ENCODE measurements at places on chromosomes 6 and 20.
A peak's percentile ranks its signal among the peaks of the same experiment; 100 is the strongest.

GRCh38 chr6:79028641-79029314 is 49.3 kb downstream of the PHIP start:
- no peak for DNase-seq

DNA sequence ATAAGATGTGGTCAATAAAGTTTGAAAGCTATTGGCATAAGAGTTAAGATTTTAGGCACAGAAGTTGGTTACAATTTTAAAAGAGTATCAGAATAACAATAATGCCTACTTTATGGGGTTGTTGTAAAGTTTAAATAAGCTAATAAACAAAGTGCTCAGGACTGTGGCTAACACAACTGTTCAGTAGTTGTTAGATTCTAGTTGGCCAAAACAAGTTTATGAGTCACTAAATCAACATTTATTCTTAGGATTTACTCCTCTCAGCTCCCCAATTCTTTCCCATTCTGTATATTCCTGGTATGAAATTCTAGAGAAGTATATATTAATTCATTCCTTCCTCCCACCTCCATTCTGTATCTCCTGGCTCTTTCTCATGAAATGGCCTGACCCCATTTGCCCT is 14.5 kb downstream of the RMND1 start:
- DNase-seq: no peak

DNA sequence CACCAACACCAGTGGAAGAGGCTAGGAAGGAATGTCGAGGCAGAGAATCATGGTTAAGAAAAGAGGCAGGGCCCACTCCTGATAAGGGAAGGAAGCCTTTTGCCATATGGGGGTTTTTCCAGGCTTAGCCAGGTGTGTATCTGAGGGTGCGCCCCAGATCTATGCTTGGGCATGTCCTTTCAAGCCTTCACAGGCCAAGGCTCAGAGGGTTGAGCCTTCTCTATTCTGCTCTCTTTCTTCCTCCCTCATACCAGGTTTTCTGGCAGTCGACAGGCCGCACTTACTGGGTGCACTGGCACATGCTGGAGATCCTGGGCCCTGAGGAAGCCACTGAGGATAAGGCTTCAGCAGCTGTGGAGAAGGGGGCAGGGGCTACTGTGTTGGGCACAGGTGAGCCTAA is 4.7 kb downstream of the CUL9 start:
- DNase-seq: no peak

DNA sequence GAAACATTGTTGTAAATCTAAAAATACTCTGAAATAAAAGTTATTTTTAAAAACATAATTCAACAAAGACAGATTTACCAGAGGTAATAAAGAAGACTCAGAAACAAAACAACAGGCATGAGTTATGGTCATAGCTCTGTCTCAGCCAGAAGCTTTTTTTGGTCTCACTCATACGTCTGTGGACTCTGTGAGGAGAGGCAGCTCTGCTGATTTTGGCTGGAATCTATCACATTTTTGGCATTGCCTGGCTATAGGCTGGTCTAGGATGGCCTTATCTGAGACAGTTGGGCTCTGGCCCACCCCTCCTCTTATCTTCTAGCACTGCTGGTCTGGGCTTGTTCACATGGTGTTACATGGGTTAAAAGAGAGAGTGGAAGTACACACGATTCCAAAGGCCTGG is 514.0 kb upstream of the BTBD3 start:
- no peak for DNase-seq

GRCh38 chr6:91539456-91539855 is 952.6 kb upstream of the MAP3K7 start:
- DNase-seq: peak; percentile 41

DNA sequence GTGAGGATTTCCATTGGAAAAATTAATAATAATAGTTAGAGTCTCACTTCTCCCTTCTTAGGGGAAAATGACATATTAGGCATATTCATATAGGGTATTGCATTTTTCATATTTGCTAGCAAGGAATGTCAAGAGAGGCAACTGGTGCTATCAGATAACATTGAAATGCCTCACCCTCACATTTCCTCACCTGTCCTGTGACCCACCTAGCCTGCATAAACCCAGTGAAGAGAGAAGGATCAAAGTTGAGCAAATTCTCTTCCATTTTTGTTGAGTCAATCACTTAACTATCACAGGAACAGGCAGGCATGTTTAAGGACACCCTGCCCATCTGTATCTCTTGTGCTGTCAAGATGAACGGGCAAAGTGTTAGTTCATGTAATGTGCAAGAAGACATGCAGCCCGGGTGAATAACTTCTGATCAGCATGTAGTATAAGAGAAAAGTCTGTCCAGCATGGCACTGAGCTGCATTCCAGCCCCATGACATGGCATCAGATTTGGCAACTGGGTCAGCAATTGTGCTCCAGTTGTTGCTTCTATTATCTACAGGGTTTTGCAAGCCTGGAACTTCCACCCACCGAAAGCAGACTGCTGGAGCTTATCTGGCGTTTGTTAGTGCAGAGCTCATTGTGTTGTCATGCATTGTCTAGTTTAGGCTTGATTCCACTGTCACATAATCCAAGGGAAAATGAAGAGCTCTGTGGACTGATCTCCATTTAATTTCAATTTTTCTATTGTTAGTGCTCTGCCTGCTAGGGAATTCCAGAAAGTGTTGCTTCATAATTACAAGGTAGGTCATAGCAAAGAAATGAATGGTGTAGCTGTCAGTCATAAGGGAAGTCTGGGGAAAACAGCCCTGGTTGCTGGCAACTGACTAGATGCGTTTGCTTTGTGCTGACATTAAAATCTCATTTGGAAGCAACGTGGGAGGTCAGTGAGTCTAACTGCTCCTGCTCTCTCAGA is 138.4 kb upstream of the TNFAIP3 start:
- no peak for DNase-seq

DNA sequence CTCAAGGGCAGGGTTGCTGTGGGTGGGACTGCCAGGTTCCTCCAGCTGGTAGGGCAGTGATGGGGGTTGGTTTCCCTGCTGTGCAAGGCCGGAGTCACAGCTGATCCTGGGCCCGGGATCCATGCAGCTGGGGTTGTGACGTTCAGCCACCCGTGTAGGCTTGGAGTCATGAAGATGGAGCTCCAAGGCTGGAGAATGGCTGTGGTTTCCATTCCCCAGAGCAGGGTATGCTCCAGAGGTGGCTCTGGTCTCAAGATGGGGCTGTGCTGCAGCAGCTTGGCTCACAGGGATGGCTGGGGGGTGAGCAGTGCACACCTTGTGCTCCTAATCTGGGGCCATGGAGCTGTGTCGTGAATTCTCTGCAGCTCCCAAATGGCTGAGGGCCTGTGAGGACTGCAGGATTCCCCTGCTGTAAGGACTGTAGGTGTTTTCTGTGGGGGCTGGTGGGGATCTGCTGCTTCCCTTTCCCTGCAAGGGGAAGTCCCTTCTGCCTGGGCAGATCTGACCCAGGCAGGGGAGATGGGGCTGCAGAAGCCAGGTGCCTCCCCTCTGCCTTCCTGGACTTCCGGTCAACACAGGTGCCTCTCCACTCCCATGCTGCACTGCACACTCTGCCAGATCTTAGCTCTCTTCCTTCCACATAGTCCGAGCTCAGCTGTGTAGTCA is 15.9 kb downstream of the KIF25 start:
- DNase-seq: no peak

DNA sequence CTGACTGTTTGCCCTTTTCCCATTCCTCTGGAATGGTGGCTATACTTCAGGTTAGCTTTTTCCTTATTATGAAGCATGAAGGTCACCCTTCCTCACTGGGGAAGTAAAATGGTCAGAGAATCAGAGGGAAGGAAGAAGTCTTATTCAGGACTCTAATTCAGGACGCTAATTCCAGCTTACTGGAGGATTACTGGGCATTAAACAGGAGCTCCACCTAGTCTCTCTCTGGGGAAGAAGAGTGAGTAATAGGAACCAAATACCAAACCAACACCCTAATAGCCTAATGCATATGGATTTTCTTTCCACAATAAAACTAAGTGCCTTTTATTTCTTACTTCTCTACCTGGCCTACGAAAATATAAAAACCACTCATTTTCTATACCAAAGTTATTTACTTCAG is 10.1 kb downstream of the CRISP1 start:
- DNase-seq: no peak

DNA sequence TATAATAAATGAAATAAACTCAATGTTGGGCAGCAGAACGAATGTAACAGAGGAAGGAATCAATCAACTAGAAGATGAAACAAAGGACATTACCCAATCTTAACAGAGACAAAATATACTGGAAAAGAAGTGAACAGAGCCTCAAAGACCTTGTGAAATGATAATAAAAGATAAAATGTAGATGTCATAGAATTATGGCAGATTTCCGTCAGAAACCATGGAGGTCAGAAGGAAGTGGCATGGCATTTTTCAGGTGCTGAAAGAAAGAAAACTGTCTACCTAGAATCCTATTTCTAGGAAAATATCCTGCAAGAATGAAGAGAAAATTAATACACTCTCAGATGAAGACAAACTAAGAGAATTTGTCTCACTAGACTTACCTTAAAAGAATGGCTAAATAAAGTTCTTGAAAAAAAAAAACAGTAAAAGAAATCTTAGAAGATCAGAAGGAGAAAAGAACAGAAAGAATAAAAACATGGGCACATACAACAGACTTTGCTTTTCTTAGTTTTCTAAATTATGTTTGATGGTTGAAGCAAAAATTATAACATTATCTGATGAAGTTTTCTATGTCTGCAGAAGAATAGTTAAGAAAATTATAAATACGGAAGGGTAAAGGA is 23.4 kb upstream of the ZBTB2 start:
- no peak for DNase-seq

DNA sequence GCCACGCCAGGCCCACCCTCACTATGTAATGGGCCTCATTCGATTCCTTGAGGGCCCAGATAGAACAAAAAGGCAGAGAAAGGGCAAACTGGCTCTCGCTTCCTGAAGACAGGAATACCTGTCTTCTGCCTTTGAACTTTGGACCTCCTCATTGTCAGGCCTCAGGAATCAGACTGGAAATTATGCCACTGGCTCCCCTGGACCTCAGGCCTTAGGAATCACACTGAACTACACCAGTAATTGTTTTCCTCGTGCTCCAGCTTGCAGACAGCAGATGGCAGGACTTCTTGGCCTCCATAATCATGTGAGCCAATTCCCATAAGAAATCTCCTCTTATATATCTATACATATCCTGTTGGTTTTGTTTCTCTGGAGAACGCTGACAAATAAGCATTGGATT is 258.6 kb upstream of the KCNG1 start:
- DNase-seq: no peak

GRCh38 chr6:140979642-140980091 is 1153.1 kb upstream of the GJE1 start:
- DNase-seq: no peak

DNA sequence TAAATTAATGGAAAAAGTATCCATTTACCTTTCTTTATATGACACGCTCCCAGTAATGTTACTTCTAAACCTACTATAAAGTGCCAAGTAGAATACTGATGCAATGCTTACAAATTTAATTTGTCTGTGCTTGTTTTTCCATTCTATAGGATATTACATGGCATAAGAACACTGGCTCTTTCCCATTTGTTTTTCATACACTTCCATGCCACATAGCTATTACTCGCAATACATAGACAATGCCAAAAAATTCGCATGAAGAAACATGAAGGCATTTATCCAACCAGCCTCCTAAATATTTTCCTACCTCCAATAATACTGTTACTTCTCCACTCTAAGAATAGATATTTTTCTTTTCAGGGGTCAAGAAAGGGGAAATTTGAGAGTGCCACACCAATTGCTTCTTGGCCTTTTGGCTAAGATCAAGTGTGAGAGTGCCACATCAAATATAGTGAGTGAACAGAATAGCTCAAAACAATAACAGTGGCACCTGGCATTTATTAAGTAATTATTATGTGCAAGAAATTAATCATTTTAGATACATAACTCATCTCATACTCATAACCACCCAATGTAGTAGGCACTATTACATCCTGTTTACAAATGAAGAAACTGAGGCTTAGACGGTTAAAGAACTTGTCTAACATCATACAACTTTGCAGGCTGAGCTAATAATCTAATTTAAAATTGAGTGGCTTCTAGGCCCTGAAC is 845 bp upstream of the DST start:
- DNase-seq: no peak

DNA sequence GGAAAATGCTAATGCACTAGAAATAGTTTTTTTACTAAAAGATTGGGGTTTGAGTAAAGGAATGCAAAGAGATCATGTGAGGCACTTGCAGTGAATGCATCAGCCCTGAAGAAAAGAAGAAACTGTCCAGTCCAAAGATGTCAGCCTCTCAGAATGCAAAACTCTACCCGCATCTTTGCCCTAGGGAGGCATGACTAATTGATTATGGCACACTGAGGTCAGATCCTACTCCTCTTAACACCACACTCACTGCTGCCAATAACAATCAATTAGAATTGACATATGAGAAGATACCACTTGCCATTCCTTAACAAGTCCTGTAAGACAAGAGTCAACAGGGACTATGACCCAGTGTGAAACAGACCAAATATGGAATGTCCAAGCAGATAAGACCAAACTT is 262.3 kb upstream of the PLN start:
- DNase-seq: no peak

DNA sequence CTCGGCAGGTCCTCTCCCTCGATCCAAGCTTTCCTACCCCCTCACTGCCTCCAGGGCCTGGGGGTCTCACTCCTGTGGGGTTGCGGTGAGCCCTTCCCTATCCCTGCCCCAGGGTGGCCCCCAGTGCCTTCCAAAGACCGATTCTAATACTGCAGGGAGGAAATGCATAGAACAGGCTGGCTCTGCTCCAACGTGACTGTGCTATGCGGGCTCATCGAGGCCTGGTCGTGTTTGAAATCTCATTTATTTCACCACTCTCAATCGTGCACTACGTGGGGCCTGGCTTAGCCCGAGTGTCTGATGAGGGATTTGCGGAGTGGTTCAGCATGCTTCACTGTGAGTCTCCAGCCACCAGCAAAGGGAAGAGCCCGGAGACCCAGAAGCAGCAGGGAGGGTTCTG is 60.9 kb downstream of the CDH4 start:
- DNase-seq: no peak

- no peak for DNase-seq
Measured at GRCh38 chr6:36757206-36757605, 59.6 kb downstream of the RAB44 start.

GRCh38 chr6:133608620-133609019 is 280.3 kb upstream of the TCF21 start:
- DNase-seq: no peak

DNA sequence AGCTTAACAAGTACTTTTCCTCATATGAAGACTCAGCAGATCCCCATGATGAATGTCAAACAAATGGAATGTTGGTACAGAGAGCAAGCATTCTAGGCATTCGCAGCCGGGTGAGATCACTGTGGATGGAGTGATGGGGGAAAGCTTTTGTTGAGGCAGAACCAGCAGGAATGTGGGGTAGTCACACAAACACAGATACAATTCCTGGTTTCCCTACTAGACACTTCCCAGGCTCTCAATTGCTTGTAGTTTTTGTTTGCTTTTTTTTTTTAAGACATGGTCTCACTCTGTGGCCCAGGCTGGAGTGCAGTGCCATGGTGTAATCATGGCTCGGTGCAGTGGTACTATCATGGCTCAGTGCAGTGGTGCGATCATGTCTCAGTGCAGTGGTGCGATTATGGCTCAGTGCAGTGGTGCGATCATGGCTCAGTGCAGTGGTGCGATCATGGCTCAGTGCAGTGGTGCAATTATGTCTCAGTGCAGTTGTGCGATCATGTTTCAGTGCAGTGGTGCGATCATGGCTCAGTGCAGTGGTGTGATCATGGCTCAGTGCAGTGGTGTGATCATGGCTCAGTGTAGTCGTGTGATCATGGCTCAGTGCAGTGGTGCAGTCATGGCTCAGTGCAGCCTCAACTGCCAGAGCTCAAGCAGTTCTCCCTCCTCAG is 15.4 kb upstream of the IER3 start:
- no peak for DNase-seq

GRCh38 chr20:62495749-62496567 is 20.2 kb upstream of the GATA5 start:
- no peak for DNase-seq

Data from NCI-H1105 (cell line).